ENCODE measurements at places on chromosomes 2 and 18. TPM values are rescaled to one million over a fixed set of nuclear protein-coding genes. Genes with fewer than 3 reads are reported as not detected.

The SLC9A4 gene
- polyA plus RNA-seq: not detected

The IMMT gene
- polyA plus RNA-seq: 75.4 TPM

The PLEK gene
- polyA plus RNA-seq: 0.39 TPM

GRCh38 chr2:85470850-85471800 is 52.6 kb downstream of the SH2D6 start:
- no peaks in the 10 kb centered on the region for H3K36me3 ChIP-seq
- peak; percentile 48 for DNase-seq
- H3K27ac ChIP-seq: no peak overlapping the region
- H3K27me3 ChIP-seq: no peaks in the 10 kb centered on the region
- H3K4me1 ChIP-seq: peaks cover 15% of the 10 kb centered on the region

DNA sequence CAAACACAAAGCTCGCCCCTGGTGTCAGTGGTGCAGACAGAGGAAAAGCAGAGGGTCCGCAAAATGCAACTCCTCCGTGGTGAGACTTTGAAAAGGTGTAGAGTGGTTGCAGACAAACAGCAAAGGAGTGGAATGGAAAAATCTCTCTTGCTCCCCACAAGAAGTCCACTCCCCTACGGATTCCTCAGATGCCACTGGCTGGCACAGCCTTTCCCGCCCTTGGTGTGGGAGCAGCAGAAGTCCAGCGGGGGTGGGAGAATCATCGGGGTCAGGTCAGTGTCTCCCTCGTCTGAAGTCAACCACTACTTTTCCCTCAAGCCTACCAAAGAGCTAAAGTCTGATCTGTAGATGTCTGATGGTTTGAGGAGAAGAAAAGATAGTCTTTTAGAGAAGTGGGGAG is 22.3 kb upstream of the B3GNT7 start:
- H3K4me1 ChIP-seq: no peaks in the 10 kb centered on the region
- H3K27ac ChIP-seq: no peak overlapping the region
- H3K4me3 ChIP-seq: no peak overlapping the region
- H3K36me3 ChIP-seq: no peaks in the 10 kb centered on the region

The FN1 gene
- polyA plus RNA-seq: 20,647 TPM

DNA sequence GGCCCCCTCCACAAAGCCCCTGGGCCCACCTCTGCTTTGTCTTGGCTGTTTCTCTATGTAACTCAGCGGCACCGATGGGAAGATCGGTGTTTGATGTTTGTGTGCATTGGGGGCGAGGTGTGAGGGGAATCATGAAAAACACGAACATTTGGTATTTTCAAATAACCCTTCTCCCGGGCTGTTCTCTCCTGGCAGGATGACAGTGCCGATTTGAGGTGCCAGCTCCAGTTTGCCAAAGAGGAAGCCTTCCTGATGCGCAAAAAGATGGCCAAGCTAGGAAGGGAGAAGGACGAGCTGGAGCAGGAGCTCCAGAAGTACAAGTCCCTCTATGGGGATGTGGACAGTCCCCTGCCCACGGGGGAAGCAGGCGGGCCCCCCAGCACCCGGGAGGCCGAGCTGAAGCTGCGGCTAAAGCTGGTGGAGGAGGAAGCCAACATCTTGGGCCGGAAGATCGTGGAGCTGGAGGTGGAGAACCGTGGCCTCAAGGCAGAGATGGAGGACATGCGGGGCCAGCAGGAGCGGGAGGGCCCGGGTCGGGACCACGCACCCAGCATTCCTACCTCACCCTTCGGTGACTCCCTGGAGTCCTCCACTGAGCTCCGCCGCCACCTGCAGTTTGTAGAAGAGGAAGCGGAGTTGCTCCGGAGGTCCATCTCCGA is 78.1 kb downstream of the MTCL1 start:
- H3K4me3 ChIP-seq: no peak overlapping the region
- peaks cover 45% of the 10 kb centered on the region for H3K36me3 ChIP-seq
- no peaks in the 10 kb centered on the region for H3K4me1 ChIP-seq
- no peak overlapping the region for H3K27ac ChIP-seq

- no peaks in the 10 kb centered on the region for H3K36me3 ChIP-seq
- H3K27me3 ChIP-seq: no peaks in the 10 kb centered on the region
- peaks cover 30% of the 10 kb centered on the region for H3K4me1 ChIP-seq
- peak overlapping the region; percentile 80 for H3K27ac ChIP-seq
- H3K4me3 ChIP-seq: peak overlapping the region; percentile 6
- peak; percentile 68 for DNase-seq
Observed at GRCh38 chr2:37421686-37422085, 77.3 kb downstream of the QPCT start.

The PLEKHH2 gene
- 1.1 TPM for polyA plus RNA-seq

DNA sequence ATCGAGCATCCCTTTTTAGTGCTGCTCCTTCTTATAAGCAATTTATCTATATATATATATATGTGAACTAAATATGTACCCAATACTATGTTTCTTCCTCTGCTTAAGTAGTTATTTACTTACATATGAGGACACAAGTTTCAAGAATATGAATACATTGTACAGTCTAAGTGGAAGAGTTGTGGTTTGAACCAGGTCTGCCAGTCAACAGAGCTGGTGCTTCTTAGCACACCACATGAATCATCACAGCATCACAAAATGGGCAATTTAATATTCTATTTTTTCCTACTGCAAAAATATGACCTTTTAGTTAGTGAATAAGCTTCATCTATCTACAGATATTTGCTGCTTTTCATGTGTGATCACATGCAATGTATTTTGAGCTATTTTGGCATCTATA is 64.4 kb upstream of the SPAG16 start:
- H3K27me3 ChIP-seq: no peaks in the 10 kb centered on the region
- no peak overlapping the region for H3K4me3 ChIP-seq
- H3K27ac ChIP-seq: no peak overlapping the region
- no peaks in the 10 kb centered on the region for H3K4me1 ChIP-seq

DNA sequence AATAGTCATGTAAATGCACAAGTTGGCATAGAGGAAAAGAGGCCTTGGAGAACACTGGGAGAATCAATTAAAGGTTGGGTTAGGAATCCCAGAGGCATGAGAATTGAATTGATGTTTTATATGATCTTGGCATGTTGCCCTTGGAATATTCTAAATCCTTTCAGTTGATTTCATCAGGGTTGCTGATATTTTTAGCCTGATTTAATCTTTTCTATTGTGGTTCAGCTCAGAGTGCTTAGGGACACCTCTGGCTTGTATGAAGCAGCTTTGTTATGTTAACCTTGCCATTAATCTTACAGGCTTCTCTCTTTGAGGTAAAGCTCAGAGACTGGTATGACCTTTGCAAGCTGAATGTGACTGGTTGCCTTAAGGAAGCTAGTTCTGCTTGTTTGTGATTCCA is 64.4 kb upstream of the LYPD6B start:
- H3K27me3 ChIP-seq: peaks cover 2% of the 10 kb centered on the region
- H3K36me3 ChIP-seq: no peaks in the 10 kb centered on the region
- H3K4me1 ChIP-seq: no peaks in the 10 kb centered on the region
- H3K4me3 ChIP-seq: no peak overlapping the region
- no peak overlapping the region for H3K27ac ChIP-seq

The NEU2 gene
- not detected for polyA plus RNA-seq

The SERPINB3 gene
- not detected for polyA plus RNA-seq

DNA sequence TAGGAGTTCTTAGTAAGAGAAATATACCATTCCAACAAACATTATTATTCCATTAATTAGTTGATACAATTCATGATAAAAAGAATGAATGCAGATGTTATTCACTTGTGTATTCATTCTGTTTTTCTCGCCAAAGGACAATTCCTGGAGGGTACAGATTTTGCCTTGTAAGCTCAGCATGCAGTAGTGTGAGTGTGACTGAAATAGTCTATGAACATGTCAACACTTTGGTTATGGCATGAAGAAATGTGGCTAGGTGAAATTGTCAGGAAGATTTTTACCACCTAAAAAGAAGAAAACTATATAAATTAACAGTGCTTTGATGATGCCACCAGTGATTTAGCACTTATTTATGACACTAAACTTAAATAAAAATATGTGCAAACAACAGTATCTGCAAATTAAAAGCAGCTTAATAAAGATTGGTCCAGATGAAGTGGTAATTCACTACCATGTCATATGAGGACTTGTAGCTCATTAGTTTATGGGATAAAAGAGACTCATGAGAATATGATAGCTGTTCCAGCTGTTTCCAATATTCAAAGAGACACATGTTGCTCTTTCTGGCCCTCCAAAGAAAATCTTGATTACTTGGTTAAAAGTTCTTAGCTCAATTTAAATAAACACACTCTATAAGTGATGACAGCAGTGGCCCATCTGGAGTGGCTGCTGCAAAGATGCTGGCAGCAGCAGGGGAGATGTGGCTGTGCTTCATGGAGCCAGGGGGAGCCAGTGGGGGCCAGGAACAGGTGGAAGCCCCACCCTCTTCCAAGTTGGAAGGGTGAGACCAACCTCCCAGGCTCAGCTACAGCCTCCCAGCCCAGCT is 165.0 kb downstream of the CDH19 start:
- no peaks in the 10 kb centered on the region for H3K27me3 ChIP-seq
- H3K4me1 ChIP-seq: no peaks in the 10 kb centered on the region
- no peak overlapping the region for H3K27ac ChIP-seq
- no peaks in the 10 kb centered on the region for H3K36me3 ChIP-seq
- DNase-seq: no peak
- H3K4me3 ChIP-seq: no peak overlapping the region

DNA sequence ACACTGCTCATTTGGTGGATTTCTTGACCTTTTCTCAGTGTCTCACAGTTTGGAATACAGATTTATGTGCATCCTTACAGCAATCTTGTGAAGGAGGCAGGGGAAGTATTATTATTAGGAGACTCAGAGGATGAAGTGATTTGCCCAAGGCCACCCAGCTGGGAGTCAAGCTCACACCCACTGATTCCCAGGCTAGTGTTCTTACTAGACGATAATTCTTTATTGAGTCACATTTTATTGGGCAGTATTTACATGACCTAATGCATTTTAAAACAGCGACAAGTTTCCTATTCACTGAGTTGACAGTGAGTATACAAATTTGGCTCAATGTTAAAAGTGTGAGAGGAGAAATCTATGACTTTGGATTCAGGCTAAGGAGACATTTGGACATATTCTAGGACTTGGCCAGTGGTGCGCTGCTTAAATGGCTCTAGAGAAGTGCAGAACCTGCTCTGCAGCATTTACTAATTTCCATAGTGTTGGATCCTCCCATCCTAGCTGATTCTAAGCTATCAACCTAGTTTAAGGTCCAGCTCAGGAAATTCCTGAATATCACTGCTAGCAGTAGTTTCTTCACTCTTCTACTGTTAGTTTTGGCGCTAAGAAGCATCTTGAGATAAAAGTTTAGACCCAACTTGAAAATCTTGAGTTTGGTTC is 199.3 kb downstream of the MTX2 start:
- H3K27ac ChIP-seq: no peak overlapping the region
- no peaks in the 10 kb centered on the region for H3K36me3 ChIP-seq
- peaks cover 23% of the 10 kb centered on the region for H3K4me1 ChIP-seq
- no peak overlapping the region for H3K4me3 ChIP-seq
- H3K27me3 ChIP-seq: no peaks in the 10 kb centered on the region

GRCh38 chr2:133266041-133266925 is 302.0 kb downstream of the NCKAP5 start:
- H3K4me1 ChIP-seq: no peaks in the 10 kb centered on the region
- H3K27me3 ChIP-seq: 0 out of 2 replicates have a peak, but pooled peaks cover 5% of the 10 kb centered on the region
- H3K36me3 ChIP-seq: no peaks in the 10 kb centered on the region
- H3K4me3 ChIP-seq: peak overlapping the region; percentile 67

The SKOR2 gene
- not detected for polyA plus RNA-seq

The ERICH2 gene
- not detected for polyA plus RNA-seq

GRCh38 chr2:136253288-136254004 is 135.5 kb upstream of the CXCR4 start:
- H3K4me3 ChIP-seq: no peak overlapping the region
- H3K27me3 ChIP-seq: peaks cover 10% of the 10 kb centered on the region
- H3K36me3 ChIP-seq: no peaks in the 10 kb centered on the region
- H3K27ac ChIP-seq: no peak overlapping the region

- H3K27ac ChIP-seq: no peak overlapping the region
- H3K27me3 ChIP-seq: no peaks in the 10 kb centered on the region
- H3K4me1 ChIP-seq: no peaks in the 10 kb centered on the region
- peak overlapping the region; percentile 84 for H3K4me3 ChIP-seq
- DNase-seq: no peak
Observed at GRCh38 chr2:241734208-241734466, 293 bp upstream of the D2HGDH start.

The EML6 gene
- polyA plus RNA-seq: 0.49 TPM

The TRIM43 gene
- polyA plus RNA-seq: not detected

Data from GM23248 (cell line).